RWPE1 (cell line): ENCODE measurements at places on chromosomes 16 and 17.

DNA sequence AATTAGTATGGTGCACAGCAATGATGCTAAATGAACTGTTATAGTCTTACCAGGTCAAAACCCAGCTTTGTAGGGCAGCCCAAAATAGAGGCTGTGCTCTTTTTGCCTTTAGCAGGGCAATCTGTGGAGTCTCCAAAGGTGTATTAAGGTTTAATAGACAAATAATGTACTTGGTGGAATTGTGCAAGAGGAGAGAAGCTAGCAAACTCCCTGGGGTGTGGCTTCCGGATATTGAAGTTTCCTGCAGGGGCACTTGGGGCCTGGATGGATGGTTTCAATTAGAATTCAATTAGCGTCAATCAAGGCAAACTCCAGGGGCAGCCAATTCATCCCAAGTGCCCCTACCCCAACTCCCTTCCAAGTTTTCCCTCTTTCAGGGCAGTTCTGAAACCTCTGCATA lies 285.8 kb downstream of the UTP18 start:
- DNase-seq, result no peak

- DNase-seq, result peak; percentile 41
These were observed 500 bp downstream of the MAF start for GRCh38 chr16:79599837-79600637.

- DNase-seq, result peak; percentile 72
These were observed at the start of gene THRA for GRCh38 chr17:40062329-40063186. THRA (plus strand) TSS chr17:40062965; CDS start chr17:40074489, 11,524 bp downstream.

DNA sequence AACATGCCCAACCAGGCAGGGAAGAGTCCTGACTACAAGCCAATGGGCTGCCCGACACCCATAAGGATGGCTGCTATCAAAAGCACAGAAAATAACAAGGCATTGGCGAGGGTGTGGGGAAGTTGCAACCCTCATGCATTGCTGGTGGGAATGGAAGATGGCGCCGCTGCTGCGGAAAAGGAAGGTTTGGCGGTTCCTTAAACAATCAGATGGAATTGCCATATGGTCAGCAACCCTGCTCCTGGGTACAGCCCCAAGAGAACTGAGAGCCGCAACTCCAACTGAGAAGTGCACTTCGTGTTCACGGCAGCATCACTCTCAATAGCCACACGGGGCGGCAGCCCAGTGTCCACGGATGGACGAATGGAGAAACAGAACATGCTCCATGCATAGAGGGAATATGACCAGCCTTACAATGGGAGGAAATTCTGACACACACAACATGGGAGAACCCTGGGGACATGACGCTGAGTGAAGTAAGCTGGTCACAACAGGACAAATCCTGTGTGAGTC lies 193.3 kb downstream of the RBFOX3 start:
- no peak for DNase-seq

- no peak for DNase-seq
These were observed 14.9 kb downstream of the GLG1 start for GRCh38 chr16:74591876-74592650.

DNA sequence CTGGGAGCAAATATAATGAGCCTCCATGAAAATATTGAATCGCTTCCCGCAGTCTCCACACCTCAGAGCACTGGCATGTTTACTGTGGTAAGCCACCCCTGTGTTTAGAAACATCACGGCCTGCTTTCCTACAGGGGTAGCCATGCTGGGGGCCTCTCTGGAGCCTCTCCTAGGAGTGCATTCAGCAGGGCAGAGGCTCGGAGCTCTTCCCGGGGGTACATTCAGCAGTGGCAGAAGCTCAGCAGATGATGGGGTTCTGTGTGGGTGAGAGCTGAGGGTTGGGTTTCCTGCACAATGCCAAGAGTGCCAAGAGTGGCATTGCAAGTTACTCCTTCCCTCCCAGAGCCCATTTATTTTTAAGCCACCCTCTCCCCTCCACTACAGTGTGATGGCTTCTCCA lies 386.6 kb downstream of the SEC14L1 start:
- no peak for DNase-seq

- no peak for DNase-seq
These were observed 9.5 kb upstream of the DHRS13 start for GRCh38 chr17:28912281-28912937.

- no peak for DNase-seq
These were observed 608.3 kb upstream of the SALL1 start for GRCh38 chr16:51759329-51759728.

DNA sequence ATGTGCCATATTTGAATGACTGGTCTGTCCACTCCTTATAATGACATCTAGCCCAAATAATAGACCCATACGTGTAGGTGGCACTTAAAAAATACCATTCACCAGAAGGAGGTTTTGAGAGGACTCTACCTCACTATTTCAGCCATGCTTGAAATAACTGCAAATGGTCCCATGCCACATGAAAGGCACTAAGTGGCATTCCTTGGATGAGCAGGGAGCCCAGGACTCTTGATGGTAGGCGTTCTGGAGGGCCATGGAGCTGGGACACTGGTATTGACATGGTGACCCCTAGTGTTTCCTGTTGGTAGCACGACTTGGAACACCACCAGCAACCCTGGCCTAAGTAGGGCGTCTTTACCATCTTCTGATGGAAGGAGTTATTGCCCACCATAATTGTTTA lies 148.7 kb upstream of the ZFHX3 start:
- peak; percentile 69 for DNase-seq
